AG09309 (cell line): ENCODE measurements at places on chromosomes 4 and X.

DNA sequence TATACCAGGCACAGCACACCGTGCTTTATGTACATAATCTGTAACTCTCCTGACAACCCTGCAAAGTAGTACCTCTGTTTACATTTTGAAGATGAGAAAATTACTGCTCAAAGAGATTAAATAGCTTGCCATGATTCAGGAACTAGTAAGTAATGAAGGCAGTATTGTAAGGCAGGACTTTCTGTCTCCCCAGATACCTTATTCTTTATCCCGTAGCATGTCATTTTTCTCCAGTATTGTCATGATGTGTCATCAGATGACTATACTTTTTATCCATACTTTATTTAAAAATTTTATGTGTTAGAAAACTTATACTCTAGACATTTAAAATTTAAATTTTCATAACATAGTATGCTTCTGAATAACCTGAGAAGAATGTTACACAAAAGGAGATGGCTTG is 188.3 kb upstream of the NUDT6 start:
- no peak for DNase-seq

GRCh38 chr4:144531841-144532240 is 114.1 kb upstream of the HHIP start:
- no peak for DNase-seq

DNA sequence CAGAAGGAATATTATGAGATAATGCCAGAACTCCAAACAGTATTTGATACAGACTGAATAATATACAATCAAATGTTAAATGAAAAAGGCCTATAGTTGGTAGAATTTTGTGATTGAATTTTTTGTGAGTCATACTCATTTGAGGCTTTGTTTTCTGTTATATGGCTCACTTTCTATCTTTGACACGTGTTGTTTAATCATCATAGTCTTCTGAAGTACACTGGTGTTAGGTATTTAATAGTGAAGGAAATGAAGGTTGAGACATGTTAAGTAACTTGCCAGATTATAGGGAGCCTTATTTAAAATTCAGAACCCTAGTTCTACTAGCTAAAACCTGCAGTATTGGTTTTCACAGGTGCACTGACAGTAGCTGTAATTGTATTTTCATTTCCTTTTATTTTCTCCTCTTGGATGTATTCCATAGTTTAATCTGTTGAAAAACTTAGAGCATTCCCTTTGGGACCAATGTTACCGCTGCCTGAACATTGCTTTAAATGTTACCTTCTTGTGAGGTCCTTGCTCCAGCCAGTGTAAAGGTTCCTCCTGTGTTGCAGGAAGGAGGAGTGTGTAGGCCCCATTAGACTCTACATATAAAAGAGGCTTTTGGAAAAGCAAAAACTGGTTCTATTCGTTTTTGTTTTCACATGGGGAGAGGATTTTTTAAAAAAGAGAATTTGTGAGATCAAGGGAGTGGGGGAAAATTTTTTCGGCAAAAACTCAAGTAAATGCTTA is 224.1 kb downstream of the ARHGAP10 start:
- no peak for DNase-seq

- DNase-seq: peak; percentile 35
Observed at GRCh38 chr4:38804654-38805295, at the start of gene TLR1. Gene TLR1 (minus strand): TSS chr4:38804791. CDS start chr4:38798831, 5,960 bp downstream.

DNA sequence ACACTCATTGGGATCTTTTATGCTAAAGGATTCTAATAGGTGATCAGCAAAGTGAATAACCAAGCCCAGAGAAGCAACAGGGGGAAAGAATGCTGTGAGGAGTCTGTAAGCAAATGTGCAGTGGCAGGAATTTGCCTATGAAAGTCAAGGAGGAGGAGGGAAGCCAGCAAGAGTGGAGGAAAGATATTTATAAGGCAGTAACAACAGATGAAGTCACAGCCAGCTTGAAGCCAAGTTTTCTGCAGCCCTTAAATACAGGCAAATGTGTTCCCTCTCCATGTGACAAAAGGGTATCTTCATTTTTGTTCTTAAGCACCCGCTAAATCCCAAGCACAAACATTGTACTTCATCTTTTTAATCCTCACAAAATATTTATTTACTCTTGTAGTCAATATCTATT is 275.0 kb upstream of the CLNK start:
- no peak for DNase-seq

GRCh38 chrX:66144258-66144657 is 19.8 kb upstream of the HEPH start:
- DNase-seq: no peak

DNA sequence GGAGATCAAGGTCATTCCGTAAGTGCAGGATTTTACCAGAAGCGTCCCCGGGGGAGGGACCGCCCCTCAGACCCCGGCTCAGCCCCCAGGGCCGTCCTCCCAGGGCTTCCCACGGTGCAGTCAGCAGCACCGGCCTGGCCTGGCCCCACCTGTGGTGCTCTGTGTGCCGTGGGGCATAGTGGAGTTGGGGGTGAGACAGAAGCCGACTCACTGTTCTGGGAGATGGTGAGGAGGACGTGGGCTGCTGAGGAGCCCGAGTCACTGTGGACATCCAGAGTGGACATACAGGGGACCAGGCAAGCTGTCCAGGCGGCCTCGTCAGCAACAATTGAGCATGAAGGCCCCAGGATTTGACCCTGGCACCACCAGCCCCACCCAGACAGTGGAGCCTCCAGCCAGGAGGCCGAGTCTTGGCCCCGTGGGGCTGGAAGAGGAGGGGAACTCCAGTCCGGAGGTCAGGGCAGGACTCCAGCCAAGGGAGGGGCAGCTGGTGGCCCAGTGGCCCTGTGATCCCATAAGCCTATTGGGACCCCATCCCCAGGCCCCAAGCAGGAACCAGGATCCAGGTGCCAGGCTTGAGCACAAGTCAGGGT is 19.1 kb downstream of the ATP5ME start:
- DNase-seq: no peak

DNA sequence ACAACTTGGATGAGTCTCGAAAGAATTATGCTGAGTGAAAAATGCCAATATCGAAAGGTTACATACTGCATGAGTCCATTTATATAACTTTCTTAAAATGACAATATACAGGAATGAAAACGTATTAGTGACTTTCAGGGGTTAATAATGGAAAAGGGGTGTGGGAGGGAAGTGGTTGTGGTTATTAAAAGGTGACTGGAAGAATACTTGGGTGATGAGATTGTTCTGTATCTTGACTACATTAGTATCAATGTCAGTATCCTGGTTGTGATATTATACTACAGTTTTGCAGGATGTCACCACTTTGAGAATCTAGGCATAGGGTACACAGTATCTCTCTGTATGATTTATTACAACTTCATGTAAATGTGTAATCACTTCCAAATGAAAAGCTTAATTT is 204.5 kb downstream of the DTHD1 start:
- DNase-seq: no peak

GRCh38 chr4:70991596-70991995 is 1.9 kb upstream of the DCK start:
- no peak for DNase-seq

DNA sequence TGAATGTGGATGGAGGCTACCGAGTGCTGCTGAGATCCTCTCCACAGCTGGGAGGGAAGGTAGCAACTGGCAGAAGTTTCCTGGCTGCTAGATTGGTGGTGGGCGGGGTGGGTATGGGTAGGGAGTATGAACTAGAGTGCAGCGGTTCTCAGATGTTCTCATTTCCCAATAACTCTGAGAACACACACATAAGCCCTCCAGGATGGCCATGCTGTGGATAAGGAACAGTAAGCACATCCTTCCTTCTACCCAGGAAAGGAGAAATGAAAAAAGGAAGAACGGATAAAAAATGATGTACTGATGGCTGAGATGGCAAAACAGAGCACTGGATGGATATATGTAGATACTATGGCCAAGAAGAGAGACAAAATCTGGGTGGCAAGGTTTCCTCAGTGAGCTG is 116.0 kb downstream of the ZNF827 start:
- DNase-seq: no peak

GRCh38 chr4:81136161-81136905 is 78.7 kb downstream of the PRKG2 start:
- DNase-seq: peak; percentile 93

DNA sequence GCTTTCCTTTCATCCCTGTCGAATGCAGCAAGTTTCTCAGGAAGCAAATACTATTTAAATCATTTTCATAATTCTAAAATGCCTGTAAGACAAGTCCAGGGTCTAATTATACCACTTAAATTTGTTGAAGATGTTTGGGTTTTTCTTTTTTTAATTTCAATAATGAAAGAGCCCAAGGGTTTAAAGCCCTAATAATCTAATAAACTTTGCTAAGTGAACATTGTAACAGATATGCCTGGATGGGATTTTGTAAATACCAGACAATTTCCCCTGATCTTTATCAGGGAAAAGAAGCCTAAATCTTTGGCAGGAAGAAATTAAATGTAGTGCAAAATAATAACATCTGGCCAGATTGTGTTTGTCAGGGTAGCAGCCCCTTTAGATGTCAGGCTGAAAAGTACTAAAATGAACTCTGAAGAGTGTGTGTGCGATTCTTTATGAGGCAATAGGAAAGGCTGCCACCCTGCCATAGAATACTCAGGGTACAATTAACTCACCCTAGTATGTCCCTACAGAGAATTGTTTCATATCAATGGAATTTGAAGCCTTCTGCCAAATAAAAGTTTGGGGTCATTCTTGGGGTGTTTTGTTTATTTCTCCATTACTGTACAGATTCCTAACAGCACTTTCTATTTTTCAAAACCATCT is 45.6 kb downstream of the GPC3 start:
- DNase-seq: no peak

DNA sequence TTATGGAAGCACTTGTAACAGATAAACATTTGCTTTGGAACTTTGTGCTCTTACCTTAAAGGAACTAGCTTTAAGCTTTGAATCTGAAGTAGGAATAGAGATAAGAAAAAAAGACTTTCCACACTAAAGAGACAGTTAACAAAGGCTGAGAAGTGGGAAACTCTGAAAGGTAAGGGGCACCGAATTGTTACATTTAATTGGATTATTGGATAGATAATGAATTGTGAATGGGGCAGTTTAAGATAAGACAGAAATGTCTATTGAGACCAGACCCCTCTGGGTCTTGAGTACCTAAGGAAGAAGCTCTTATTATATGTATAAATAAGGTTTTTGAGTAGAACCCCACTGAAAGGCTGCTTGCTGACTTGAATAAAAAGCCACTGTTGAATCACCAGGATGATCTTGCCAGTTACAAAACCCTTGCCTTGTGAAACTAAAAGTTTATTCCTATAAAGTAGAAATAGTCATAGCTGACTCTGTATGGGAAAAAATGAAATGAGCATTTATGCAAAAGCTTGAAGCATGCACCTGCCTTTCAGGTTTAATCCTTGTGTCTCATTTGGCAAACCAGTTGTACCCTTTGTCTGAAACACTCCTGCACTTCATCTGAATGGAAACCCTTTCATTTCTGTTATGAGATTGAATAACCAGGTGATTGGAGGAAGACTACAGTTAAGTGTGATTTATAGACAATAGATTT is 423.2 kb downstream of the RPA4 start:
- DNase-seq: no peak

GRCh38 chrX:113297437-113297836 is 456.8 kb upstream of the AMOT start:
- DNase-seq: no peak

GRCh38 chrX:71225676-71226075 is 2.7 kb downstream of the GJB1 start:
- DNase-seq: no peak

GRCh38 chr4:120355881-120356280 is 289.2 kb upstream of the MAD2L1 start:
- DNase-seq: no peak

GRCh38 chr4:4825431-4825830 is 34.0 kb upstream of the MSX1 start:
- DNase-seq: no peak
